Activated CD4-positive, alpha-beta memory T cell treated with anti-CD3 and anti-CD28 coated beads for 36 hours (primary cell): ENCODE measurements at places on chromosomes 4 and X.

DNA sequence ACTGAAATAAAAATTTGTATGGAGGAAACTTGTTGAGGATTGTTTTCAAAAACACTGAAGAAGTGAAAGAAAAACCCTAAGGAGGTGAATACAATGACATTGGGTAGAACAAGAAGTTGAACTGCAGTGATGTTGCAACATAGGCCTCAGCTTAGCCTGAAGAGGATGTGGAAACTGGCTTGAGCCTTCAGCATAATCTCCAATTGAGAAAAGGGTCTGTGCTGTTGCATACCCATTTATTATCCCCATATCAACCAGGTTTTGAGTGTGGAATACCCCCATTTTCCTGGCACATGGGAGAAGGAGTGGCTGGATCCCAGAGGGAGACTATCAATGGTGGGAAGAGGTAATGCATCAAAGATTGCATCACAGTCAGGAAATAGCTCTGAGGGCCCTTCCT, 695.0 kb upstream of the HS3ST1 start:
- no peak for DNase-seq

GRCh38 chrX:139967300-139967699, 2.0 kb upstream of the CXorf66 start:
- DNase-seq, result no peak

DNA sequence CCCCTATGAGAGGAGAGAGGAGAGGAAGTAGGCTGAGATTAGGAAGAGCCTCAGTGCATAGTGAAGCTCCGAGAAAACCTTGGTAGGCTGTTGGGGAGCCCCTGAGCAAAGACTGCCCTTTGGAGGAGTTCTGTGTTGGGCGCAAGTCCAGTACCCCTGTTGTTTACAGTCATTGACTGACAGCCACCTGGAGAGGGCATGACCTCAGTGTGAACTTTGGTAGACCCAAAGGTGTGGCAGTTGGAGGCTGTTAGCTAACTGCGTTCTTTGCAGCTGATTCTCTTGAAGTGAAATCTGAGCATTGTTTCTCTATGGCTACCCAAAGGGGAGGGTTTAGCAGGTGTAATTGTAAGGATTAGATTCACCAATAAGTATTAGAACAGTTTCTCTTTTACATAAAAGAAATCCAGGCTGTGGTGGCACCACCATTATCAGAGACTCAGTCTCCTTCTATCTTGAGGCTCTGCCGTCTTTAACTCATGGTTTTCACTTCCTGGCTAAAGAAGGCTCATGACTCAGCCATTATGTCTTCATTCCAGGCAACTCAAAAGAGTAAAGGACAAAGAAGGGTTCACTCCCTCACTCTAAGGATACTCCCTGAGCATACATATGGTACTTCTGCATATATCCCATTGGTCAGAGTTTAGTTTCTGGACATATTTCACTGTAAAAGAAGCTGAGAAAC, 33.4 kb downstream of the ANXA3 start:
- DNase-seq, result no peak

GRCh38 chr4:176896211-176896610, 103.5 kb upstream of the VEGFC start:
- no peak for DNase-seq

DNA sequence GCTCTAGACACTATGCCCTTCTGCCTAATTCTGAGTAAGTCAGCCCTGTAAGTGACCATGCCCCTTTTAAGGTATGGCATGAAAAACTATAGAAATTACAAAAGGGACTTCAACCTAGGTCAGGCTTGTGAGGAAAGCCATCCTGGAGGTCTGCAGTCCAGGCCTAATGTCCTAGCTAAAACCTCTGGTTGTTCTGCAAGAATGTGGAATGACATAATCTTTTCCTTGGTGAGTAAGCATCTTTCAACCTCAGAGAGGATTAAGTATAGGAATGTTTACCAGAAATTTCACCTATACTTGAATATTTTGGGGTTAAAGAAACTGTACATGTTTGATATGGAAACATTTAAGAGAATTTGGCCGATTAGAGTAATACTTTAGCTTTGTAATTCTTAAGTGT, 23.8 kb upstream of the HPSE start:
- DNase-seq, result no peak

- DNase-seq, result no peak
Observed at GRCh38 chr4:123116412-123116811, 194.0 kb upstream of the NUDT6 start.

- DNase-seq, result no peak
Observed at GRCh38 chr4:67581208-67581857, 22.8 kb downstream of the STAP1 start.

GRCh38 chr4:140374130-140374477, 658 bp downstream of the SCOC start:
- no peak for DNase-seq

DNA sequence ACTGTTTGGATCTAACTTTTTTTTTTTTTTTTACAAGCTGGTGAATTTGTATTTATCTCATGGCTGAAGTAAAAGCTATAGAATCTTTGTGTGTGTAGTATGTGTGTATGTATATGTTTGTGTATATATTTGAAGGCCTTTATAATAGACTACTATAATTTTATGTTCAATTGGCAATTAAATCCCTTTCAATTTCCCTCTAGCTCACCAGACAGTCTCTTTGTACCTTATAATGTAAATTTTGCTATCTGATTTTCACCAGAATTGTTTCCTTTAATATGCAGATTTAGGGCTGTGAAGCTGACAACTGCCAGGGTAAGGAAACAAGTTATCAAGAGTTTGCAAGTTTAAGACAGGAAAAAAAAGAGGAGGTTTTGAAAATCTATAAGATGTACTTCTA, 33.1 kb upstream of the MTMR8 start:
- DNase-seq, result no peak

GRCh38 chr4:176549161-176549865, 229.5 kb downstream of the SPCS3 start:
- DNase-seq, result no peak

DNA sequence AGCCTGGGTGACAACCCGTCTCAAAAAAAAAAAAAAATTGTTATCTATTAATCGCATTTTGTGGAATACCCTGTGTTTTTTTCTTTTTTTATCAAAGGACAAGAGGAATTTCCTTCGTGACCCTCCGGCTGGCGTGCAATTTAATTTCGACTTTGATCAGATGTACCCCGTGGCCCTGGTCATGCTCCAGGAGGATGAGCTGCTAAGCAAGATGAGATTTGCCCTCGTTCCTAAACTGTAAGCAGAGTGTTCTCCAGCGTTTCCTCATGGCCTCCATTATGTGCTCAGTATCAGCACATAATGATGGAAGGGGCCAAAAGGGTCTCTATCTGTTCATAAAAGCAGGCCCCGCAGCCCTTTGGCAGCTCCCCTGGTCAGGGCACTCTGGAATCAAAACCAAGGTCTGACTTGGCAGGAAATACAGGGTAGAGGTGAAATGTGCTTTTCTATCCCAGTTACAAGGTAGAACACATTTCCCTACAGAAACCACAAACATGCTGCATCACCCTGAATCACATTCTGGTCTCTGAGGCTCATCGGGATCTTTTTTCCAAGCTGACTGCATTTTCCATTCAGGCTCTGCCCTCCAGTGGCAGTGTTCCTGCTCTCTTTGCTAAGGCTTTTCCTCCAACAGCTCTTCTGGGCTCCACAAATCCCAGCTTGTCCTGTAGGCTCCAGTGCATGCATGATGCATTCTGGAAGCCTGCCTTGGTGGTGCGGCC, 24.4 kb downstream of the SYAP1 start:
- no peak for DNase-seq

- no peak for DNase-seq
Observed at GRCh38 chr4:120692964-120693363, 229.6 kb downstream of the PRDM5 start.

- DNase-seq, result no peak
Observed at GRCh38 chrX:42585842-42586621, 191.9 kb downstream of the PPP1R2C start.

GRCh38 chrX:39043838-39044550, 242.7 kb downstream of the MID1IP1 start:
- DNase-seq, result no peak

DNA sequence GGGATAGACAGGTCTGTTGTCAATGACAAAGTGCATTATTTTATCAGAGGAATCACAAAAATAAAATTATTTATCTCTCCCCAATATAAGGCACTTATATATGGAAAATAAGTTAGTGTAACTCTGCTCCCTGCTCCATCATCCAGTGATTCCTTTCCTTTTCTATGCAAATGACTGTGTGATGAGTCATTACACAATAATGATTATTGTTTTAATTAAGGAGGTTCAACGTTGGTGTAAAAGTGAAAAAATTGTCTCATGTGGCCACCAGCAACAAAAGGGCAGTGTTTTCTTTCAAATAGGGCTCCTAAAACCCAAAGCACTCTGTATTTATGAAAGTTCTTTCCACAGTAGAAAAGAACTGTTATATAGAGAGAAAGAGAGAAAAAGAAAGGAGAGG, 16.7 kb downstream of the SLC7A11 start:
- no peak for DNase-seq

DNA sequence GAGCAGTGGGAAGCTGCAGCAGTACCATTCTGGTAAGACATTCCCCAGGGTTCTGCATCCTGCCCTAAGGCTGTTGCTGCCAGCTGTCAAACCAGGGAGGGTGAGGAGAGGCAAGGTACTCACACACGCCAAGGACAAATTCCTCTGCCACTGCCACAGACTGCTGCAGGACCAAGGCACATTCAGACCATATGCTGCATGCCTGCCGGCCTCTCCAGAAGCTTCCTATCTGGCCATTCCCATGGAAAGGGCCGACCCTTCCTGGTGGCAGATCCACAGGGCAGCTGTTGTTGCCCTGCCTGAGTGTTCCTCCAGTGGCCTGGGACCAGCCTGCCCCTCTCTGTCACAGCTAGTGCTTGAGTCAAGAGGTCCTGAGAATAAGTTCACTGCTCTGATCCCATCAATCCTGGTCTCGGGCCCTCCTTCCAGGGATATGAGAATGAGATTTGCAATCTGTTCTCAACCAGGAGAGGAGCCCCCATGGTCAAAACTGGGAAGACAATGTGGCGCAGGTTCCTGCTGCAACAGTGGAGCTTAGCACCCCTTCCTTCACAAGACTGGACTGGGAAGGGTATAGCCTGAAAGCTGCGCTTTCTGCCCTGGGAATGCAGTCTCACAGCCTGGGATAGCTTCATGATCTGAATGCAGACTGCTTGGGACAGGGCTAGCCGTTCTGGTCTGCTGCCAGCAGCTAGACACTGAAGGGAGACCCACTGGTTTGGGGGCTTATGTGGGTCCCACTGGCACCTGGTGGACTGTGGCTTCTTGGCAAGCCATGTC, 342.5 kb upstream of the NDST3 start:
- no peak for DNase-seq

GRCh38 chr4:171067422-171067821, 745.8 kb upstream of the GALNTL6 start:
- no peak for DNase-seq

GRCh38 chr4:146550161-146550560, 28.4 kb upstream of the SLC10A7 start:
- no peak for DNase-seq

DNA sequence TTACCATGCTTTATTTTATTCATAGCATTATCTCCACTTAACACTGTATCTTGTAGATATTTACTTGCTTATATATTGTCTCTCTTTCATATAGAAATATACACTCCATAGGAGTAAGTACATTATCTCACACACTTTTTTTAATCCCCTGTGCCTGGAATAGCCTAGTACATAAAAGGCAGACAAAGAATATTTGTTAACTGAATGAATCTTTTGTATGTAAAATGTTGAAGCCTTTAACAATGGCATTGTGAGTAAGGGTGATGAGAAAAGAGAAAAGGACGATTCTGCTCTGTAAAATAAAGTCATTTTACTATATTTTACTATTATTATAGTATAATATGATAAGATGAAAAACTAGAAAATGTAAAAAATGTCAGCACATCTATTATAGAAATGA, 97.7 kb upstream of the PDHA2 start:
- DNase-seq, result no peak

GRCh38 chr4:182576601-182577289, 333.5 kb downstream of the TENM3 start:
- no peak for DNase-seq

DNA sequence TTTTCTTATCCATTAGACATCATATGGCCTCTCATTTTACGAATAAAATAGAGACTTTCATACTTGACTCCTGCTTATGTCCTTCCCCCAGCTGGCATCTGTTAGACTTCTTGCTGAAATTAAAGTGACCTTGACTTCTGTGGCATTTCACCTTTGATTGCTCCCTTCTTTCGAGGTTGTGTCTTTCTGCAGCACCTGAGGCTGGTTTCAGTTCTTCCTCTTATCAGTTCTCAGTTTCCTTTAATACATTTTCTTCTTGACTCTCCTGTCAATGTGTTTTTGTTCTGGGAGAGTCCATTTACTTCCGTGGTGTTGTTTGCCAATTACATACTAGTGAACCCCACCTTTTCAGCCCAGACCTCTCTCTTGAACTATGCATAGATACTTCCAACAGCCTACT, 81.6 kb downstream of the RBPJ start:
- no peak for DNase-seq

GRCh38 chr4:48974979-48975640, 11.0 kb upstream of the CWH43 start:
- no peak for DNase-seq

DNA sequence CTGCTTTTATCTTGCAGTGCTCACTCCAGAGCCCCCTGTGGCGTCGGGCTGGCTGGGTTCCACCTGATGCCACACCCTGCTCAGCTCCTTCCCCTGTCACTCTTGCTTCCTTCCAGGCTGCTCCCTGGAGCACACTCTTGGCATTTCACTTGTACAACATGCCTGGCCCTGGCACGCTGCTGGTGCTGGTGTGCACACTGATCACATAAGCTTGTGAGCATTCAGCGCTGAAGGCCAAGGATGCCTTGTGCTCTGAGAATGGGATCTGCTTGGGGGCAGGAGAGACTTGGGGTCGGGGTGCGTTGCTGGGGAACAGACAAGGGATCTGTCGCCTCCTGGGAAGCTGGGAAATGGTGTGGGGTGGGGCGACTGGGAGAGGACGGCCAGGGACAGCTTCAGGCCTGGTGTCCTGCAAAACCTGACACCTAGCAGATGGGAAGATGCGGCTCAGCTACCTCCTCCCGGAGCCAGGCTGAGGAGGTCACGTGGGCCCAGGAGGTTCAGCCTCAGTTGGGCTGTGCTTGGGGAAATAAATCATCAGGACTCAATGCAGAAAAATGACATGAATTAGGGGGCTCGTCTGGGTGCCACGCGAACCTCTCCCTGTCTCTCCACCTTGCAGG, 108.5 kb downstream of the PHKA2 start:
- no peak for DNase-seq
